Type B pancreatic cell (in vitro differentiated cells): ENCODE measurements at places on chromosomes 2 and 18. TPM values are rescaled to one million over a fixed set of nuclear protein-coding genes. Genes with fewer than 3 reads are reported as not detected.

FOXI3 gene
- 1.1 and 2.2 TPM in 2 replicates for total RNA-seq

DNA sequence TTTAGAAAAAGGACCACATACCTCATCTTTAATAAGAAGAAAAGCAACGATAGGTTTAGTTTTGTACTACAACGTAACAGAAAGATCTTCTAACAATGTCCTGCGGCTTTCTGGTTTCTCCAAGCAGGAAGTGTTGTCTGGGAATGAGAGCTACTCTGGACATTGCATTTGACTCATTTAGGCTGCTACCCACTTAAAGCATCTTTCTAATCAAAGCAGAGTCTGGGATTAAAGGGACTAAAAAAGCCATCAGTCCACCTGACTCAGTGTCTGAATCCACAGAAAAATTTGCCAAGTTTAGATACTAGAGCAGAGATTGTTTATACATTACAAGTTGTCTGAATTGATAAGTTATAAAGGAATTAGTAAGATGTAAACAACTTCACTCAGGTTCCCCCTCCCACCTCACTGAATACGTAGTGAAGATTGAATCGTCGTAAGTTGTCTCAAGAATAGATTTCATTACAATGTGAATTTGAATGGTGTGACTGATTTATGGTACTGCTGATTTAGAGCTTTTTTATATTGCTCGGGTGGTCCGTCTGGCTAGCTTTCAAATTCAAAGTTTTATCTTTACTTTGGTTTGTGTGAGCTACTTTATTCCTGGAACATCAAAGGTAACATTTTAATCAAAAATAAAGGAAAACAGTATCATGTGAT lies 70.2 kb upstream of the SMIM21 start:
- H3K4me1 ChIP-seq, result peaks cover 7% of the 10 kb centered on the region
- H3K27ac ChIP-seq, result no peak overlapping the region
- no peak for DNase-seq
- H3K4me3 ChIP-seq, result no peak overlapping the region
- H3K27me3 ChIP-seq, result no peaks in the 10 kb centered on the region
- no peaks in the 10 kb centered on the region for H3K36me3 ChIP-seq

SEPTIN10 gene
- 40.9 and 76.7 TPM in 2 replicates for total RNA-seq

DNA sequence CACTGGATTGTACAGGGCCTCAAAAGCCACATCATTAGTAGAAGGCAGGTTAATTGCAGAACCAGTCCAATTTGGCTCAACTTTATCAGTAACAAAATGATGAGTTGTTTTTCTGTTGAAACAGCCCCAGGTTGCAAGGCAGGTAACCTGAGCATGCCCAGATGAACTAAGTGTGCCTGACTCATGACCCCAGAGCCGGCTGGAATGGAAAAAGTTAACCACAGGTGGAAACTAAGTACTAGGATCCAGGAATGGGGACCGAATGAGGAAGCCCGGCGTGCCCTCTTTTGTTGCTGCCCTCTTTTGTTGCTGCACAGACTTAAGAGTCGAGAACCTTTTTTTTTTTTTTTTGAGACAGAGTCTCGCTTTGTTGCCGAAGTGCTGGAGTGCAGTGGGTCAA lies 79.5 kb upstream of the YWHAQ start:
- no peak for DNase-seq
- no peak overlapping the region for H3K4me3 ChIP-seq

HIBCH gene
- 28.8 and 46.6 TPM in 2 replicates for total RNA-seq

- no peak overlapping the region for H3K4me3 ChIP-seq
- H3K27me3 ChIP-seq, result no peaks in the 10 kb centered on the region
- peaks cover 17% of the 10 kb centered on the region for H3K36me3 ChIP-seq
- no peak for DNase-seq
Measured at GRCh38 chr2:213087040-213087439, 64.4 kb downstream of the IKZF2 start.

GRCh38 chr18:8361941-8362471 lies 247.2 kb upstream of the RAB12 start:
- no peaks in the 10 kb centered on the region for H3K36me3 ChIP-seq
- no peak for DNase-seq
- H3K27me3 ChIP-seq, result peaks cover 67% of the 10 kb centered on the region
- no peak overlapping the region for H3K27ac ChIP-seq
- peaks cover 12% of the 10 kb centered on the region for H3K4me1 ChIP-seq
- H3K4me3 ChIP-seq, result no peak overlapping the region

GRCh38 chr2:239895116-239895515 lies 130.0 kb downstream of the NDUFA10 start:
- no peaks in the 10 kb centered on the region for H3K36me3 ChIP-seq
- H3K27me3 ChIP-seq, result peaks cover 38% of the 10 kb centered on the region
- no peak overlapping the region for H3K4me3 ChIP-seq
- no peaks in the 10 kb centered on the region for H3K4me1 ChIP-seq
- no peak for DNase-seq

TYMS gene
- total RNA-seq, result 65.3 and 143 TPM in 2 replicates

HNMT gene
- total RNA-seq, result 11.6 and 12.1 TPM in 2 replicates

NCKAP5 gene
- 7.7 and 11.2 TPM in 2 replicates for total RNA-seq

- no peak overlapping the region for H3K4me3 ChIP-seq
- H3K4me1 ChIP-seq, result peaks cover 36% of the 10 kb centered on the region
- no peak for DNase-seq
- no peaks in the 10 kb centered on the region for H3K36me3 ChIP-seq
- no peak overlapping the region for H3K27ac ChIP-seq
- no peaks in the 10 kb centered on the region for H3K27me3 ChIP-seq
Measured at GRCh38 chr2:197281421-197281820, 29.2 kb downstream of the ANKRD44 start.
